ENCODE measurements at places on chromosomes 4 and X.
A peak's percentile ranks its signal among the peaks of the same experiment; 100 is the strongest.

DNA sequence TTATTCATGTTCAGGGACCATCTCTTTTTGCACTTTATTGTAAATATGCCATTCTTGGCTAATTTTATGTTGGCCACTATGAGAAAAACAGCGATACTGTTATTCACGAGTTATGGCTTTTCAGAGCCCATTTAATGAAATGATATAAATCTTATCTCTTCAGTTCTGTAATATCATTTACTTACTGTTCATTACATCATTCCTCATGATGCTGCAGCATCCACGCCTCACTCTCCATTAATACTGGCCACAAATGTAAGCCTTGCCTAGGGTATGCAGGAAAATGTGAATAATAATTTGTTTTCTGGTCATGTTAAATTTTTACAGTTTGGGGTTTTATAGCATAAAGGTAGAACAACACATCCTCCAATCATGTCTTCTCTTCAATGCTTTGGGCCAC, 639.6 kb downstream of the SMARCA1 start:
- no peak for DNase-seq

DNA sequence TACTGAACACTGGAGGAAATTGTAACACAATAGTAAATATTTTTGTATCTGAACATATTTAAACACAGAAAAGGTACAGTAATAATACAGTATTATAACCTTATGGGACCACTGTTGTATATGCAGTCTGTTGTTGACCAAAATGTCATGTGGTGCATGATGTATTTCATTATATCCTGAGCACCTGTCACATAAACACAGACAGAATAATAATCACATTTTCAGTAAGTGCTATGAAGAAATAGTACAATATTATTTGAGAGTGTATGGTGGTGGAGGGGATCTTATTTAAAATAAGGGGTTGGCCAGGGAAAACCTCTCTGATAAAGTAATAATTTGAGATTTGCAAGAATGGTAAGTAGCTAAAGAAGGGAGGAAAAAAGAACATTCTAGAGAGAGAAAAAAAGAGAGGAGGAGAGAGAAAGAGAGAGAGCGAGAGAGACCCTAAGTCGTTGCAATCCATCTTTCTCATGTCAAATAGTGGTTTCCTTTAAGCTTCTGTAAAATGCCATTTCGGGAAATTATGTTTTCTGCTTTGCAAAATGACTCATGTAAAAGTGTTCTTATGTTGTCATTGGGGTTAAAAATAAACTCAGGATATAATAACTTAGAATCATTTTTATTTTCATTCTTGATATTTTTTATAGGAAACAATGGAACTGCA, 19.3 kb upstream of the CLNK start:
- no peak for DNase-seq

- no peak for DNase-seq
Measured at GRCh38 chr4:55468724-55469123, 73.0 kb downstream of the TMEM165 start.

- DNase-seq = no peak
Measured at GRCh38 chr4:156537286-156537685, 434.3 kb downstream of the PDGFC start.

GRCh38 chrX:140586951-140587350, 82.1 kb upstream of the SOX3 start:
- no peak for DNase-seq

- DNase-seq = peak; percentile 11
Measured at GRCh38 chr4:146522869-146523205, 1.1 kb upstream of the SLC10A7 start.

DNA sequence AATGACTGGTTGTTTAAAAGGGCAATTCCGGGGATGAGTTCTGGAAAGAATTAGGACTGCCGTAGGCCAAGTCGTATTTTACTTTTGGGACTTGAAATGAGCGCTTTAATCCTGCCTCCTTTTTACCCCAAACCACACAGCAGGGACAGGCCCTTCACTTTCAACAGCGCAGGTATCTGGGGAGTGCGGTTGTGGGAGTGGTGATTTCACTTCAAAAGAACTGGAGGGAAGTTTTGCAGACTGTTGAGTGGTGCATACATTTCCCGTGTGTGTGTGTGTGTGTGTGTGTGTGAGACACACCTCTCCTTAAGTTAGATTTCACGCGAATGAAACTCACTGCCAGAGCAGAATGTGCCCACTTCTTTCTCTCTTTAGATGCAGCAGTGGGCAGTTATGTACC, 2.8 kb downstream of the NHS start:
- no peak for DNase-seq

GRCh38 chr4:103645991-103646390, 73.8 kb downstream of the TACR3 start:
- no peak for DNase-seq

GRCh38 chr4:137960371-137961050, 281.6 kb downstream of the SLC7A11 start:
- DNase-seq = no peak

GRCh38 chrX:136778916-136779315, 1.8 kb downstream of the ARHGEF6 start:
- peak; percentile 48 for DNase-seq

DNA sequence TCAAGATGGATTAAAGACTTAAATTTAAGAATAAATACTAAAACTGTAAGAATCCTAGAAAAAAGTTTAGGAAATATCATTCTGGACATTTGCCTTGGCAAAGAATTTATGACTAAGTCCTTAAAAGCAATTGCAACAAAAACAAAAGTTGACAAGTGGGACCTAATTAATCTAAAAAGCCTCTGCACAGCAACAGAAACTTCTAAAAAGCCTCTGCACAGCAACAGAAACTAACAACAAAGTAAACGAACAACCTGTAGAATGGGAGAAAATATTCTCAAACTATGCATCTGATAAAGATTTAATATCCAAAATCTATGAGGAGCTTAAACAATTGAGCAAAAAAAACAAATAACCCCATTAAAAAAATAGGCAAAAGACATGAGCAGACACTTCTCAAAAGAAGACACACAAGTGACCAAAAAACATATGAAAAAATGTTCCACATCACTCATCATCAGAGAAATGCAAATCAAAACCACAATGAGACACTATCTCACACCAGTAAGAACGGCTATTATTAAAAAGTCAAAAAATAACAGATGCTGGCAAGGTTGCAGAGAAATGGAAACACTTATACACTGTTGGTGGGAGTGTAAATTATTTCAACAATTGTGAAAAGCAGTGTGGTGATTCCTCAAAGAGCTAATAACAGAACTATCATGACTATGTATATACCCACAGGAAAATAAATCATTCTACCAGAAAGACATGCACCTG, 5.5 kb upstream of the OPRPN start:
- no peak for DNase-seq

DNA sequence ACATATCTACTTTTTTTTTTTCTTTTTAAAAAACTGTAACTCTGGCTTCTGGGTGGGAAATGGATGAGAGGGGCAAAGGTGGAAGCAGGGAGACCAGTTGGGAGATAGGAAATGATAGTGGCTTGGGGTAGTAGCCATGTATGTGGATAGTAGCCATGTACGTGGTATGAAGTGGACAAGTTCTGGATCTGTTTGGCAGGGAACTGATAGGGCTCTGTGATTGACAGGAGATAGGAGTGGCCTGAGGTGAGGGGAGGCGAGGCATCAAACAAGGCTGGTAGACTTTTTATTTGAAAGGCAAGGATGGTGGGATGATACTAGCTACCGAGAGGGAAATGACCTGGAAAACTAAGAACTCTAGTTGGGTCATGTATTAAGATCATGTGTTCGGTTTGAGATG, 117.8 kb downstream of the AFF1 start:
- no peak for DNase-seq

- no peak for DNase-seq
Measured at GRCh38 chr4:95209927-95210326, 338.8 kb downstream of the UNC5C start.

DNA sequence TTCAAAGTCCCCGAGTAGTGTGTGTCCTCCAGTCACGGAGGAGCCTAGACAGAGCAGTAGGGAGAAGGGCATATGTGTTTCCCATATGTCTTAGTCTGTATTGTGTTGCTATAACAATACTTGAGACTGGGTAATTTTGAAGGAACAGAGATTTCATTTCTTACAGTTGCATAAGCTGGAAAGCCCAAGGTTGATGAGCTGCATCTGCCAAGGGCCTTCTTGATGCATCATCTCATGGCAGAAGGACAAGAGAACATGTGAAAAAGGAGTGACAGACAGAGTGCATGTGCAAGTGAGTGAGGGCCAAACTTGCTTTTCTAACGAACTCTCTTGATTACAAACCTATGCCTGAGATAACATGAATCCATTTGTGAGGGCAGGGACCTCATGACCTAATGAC, 243.4 kb downstream of the ARHGAP10 start:
- DNase-seq = peak; percentile 76

GRCh38 chr4:44438687-44439086, 9.9 kb downstream of the KCTD8 start:
- no peak for DNase-seq

- DNase-seq = no peak
Measured at GRCh38 chrX:123859409-123859845, 426 bp upstream of the XIAP start.

GRCh38 chr4:93346840-93347239, 481.7 kb upstream of the ATOH1 start:
- DNase-seq = no peak

GRCh38 chr4:165678236-165678935, 194.7 kb upstream of the TLL1 start:
- DNase-seq = no peak

GRCh38 chr4:38193236-38193863, 233.2 kb downstream of the PTTG2 start:
- peak; percentile 82 for DNase-seq

GRCh38 chrX:130695931-130696330, 207.1 kb downstream of the ENOX2 start:
- no peak for DNase-seq

GRCh38 chrX:136271300-136271699, 20.1 kb upstream of the MAP7D3 start:
- DNase-seq = no peak

DNA sequence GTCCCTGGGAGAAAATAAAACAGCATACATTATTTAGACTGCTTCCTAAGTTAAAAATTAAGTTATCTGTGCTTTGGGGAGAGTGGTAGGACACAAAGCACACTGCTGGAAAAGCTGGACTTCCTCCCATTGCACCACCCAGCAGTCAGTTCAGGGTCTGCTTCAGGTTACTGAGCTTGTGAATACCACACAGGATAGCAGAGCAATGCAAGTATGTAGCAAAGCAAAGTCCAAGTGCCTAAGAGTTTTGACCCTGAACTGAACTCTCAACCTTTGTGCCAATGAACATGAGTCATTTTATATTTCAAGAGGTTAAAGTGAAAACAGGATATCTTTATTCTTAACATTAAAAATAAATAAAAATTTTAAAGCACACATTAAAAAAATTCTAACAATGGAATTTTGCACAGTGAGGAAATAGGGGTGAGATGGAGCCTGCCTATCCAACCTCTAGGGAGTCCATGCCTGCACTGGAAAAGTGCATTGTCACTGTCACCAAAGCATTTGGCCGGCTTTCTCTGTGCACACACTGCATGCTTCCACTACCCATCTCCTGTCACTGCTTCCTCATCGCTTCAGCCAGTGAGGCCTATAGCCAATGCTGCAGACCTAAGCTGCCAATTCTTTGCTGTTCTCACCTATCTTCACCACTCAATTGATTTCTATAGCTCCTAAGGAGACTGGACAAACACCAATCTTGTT, 50.9 kb downstream of the ABCG2 start:
- DNase-seq = peak; percentile 25

GRCh38 chr4:53703267-53703655, 112.0 kb upstream of the LNX1 start:
- DNase-seq = no peak

DNA sequence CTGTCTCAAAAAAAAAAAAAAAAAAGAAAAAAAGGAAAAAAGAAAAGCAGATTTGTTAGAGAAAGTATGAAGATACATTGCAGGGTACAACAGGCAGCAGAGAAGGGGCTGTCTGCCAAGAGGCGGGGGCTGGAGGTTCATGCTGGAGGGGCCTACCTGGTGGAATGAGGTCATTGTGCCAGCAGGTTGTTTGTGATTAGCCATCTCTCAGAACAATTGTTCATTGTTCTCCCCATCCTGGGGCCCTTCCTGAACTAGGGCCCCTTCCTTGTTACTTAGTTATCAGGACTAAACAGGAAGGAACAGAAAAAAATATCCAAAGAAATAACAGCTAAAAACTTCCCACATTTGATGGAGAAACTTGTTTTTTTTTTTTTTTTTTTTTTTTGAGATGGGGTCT, 14.0 kb upstream of the GPKOW start:
- no peak for DNase-seq

- DNase-seq = no peak
Measured at GRCh38 chr4:85732124-85732523, 257.2 kb downstream of the ARHGAP24 start.

- no peak for DNase-seq
Measured at GRCh38 chr4:17138847-17139246, 240.4 kb upstream of the LDB2 start.

GRCh38 chr4:157992948-157993839, 179.6 kb downstream of the GASK1B start:
- DNase-seq = no peak

GRCh38 chrX:32183066-32183465, 1028.3 kb downstream of the DMD start:
- DNase-seq = no peak

GRCh38 chr4:34950926-34951325, 1293.4 kb downstream of the ARAP2 start:
- no peak for DNase-seq

DNA sequence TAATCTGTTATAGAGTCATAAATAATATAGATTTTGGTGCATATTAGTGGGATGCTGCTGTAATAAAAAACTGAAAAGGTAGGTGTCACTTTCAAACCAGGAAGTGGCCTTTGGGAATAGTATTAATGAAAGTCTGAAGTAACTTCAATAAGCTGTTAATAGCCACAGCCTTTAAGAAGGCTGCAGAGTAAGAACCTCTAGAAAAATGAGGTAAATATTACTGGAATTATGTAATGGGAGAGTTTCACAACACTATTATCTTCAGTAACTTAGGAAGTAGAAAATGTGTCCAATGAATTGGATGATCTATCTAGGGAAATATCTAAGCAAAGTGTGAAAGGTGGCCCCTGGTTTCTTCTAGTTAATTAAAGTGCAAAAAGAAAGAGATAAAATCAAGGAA, 104.7 kb downstream of the NCAPG start:
- DNase-seq = peak; percentile 9

DNA sequence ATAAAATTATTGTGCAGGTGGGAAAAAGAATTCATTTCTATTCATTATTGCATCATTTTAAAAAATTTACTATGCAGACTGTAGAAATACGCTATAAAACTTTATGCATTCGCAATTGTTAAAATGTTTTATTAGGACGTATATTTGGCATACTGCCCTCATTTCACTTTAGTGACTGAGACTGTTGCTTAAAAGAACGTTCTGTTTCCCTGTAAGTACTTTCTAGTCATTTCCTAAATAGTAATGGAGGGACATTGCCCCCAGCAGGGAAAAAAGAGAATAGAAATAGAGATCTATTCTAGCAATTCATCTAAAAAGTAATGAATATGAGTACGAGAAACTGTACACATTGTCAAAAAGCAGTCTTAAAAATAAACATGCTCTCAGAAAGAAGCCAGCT, 1295.8 kb upstream of the TENM3 start:
- DNase-seq = no peak

- no peak for DNase-seq
Measured at GRCh38 chr4:95549246-95550114, 707 bp upstream of the UNC5C start.
